Activated T-cell treated with anti-CD3 and anti-CD28 coated beads, Interleukin-2, amount 50 U/mL, for 24 hours (primary cell): ENCODE measurements at places on chromosomes 1 and 21.
A peak's percentile ranks its signal among the peaks of the same experiment; 100 is the strongest.

DNA sequence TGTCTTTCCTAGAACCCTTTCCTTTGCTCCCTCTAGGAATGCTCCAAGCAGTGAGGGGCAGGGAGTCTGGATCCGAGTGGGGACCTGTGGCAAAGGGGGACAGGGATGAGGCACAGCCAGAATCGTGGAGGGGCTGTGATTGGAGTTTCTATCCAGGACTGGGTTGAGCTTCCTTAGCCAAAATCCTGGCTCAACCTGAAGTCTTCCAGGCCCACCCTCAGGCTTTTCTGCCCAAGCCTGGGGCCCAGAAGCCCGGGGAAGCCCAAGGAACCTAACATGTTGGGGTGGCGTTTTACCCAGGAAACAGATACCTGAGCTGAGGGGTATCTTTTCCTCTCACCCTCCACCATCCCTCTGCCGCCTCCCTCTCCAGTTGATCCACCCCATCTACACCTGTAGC lies 5.4 kb downstream of the MYOG start:
- DNase-seq = no peak

DNA sequence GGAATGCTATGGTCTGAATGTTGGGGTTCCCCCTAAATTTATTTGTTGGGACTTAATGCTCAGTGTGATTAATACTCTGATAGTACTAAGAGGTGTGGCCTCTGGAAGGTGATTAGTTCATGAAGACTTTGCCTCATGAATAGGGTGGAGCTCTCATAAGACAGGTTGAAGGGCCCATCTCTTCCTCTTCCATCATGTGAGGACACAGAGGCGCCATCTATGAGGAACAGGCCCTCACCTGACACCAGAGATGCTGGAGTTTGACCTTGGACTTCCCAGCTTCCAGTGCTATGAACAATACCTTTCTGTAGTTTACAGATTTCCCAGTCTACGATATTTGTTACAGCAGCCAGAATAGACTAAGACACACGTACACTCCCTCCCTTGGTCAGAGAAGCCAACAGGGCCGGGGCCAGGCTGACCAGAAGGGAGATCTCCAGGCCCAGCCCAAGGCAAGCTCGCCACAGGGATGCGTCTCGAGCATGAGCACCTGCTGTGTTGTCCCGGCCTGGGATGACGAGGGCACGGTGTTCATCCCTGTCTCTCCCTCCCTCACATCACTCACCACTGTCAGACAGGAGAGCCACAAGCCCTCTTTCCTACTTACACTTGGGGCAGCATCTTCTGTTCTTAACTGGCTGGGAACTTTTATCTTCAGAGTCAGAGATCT lies 4.7 kb upstream of the ABCG1 start:
- DNase-seq = no peak

DNA sequence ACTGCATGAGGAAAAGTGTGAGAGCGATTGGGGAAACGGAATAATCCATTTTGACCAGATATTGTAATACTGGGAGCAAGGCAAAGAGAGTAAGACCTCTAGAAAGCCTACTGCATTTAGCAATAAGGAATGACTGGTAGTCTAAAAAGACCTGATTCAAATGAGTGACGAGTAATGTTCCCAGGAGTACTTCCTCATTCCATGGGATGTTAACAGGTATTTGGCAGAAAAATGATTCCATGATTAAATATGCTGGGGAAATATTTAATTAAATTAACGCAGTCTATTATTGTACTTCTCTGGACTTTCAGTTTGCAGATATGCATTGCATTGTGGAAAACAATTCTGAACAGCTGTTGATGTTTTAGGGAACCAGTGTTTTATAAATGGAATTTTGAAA lies 105.5 kb downstream of the RPE65 start:
- DNase-seq = no peak

DNA sequence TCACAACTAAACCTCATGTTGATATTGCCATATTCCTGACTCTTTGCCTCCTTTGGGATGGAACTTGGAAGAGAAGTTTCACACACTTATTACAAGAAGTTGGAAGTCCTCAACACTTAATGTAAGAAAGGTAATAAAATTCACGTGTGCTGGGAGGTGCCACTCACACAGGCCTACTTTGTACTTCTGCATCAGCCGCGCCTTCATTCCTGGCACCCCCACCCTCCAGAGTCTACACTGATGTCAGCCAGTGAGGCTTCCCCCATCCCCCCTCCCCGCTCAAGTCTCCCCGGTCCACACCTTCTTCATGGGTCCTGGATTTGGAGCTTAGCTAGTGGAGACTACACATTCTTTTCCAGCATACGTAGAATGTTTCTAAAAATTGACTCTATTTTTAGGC lies 24.8 kb upstream of the SLC45A1 start:
- DNase-seq = no peak

DNA sequence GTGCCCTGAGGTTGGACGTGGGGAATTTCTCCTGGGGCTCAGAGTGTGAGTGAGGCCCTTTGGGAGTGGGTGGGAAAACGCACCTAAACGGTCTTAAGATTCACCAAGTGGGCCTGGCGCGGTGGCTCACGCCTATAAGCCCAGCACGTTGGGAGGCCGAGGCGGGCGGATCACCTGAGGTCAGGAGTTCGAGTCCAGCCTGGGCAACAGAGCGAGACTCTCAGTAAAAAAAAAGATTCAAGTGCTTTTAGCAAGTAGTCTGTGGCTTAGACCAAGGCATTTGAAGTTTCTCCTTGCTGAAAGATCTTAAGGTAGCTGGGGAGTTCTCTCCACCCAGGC lies 1.4 kb downstream of the RPS8 start:
- no peak for DNase-seq

DNA sequence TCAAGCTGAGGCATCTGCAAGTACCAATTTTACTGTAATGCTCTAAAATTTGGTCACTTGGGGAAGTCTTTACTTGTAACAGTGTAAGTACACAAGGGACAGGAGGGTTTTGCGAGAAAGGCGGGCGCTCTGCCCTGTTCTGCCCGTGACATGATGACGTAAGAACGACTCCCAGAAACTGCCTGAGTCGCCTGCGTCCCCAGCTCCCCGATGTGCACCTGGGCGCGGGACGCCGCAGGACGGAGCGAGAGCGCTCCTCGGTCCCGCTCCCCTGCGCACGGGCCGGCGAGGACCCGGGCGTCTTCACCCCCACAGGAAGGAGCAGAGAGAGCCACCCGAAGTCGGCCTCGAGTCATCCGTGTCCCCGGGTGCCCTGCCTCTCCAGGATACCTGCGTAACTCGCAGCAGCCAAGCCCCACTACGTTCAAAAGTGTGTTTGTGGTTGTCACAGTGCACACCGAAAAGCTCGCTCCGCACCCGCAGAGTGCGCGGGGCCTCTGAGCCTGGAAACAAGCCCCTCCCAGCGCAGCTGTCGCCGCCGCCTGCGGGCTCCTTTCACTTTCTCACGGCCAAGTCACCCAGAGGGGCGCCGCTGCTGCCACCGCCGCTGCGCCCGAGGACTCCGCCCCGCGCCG lies 3.3 kb upstream of the ZBTB18 start:
- DNase-seq = no peak

DNA sequence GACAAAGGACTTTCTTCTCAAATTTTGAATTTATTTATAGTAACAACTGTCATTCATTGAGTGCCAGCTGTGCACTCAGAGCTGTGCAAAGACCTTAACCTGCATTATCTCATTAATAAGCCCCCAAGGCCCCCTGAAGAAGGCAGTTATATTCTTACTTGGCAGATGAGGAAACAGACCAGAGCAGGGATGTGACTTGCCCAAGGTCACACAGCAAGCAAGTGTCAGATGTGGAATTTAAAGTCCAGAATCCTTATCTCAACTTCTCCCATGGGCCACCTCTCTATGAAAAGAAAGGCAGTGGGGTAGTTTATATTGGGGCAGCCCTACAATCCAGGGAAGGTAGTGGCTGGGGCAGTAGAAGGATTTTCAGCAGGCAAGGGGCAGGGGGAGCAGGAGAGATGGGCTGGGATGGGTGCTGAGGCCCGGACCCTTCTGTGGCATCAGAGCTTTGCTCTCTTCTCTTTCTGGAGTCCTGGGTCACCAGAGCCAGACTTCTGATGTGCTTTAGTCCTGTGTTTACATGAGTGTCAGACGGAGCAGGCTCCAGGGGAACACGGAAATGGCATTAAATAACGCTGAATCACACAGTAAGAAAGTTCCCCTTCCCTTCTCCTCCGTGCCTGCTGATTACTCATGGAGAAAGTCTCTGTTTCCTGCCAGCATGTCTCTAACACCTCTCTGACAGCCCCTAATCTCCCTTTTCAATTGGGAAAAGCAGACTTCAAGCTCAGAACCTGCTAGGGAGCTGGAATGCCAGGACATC lies 39.5 kb downstream of the EPHB2 start:
- DNase-seq = no peak

- peak; percentile 6 for DNase-seq
Observed at GRCh38 chr21:42472521-42472920, 23.5 kb downstream of the RSPH1 start.

- peak; percentile 87 for DNase-seq
Observed at GRCh38 chr21:44932408-44933181, 7.2 kb upstream of the SLX9 start.

DNA sequence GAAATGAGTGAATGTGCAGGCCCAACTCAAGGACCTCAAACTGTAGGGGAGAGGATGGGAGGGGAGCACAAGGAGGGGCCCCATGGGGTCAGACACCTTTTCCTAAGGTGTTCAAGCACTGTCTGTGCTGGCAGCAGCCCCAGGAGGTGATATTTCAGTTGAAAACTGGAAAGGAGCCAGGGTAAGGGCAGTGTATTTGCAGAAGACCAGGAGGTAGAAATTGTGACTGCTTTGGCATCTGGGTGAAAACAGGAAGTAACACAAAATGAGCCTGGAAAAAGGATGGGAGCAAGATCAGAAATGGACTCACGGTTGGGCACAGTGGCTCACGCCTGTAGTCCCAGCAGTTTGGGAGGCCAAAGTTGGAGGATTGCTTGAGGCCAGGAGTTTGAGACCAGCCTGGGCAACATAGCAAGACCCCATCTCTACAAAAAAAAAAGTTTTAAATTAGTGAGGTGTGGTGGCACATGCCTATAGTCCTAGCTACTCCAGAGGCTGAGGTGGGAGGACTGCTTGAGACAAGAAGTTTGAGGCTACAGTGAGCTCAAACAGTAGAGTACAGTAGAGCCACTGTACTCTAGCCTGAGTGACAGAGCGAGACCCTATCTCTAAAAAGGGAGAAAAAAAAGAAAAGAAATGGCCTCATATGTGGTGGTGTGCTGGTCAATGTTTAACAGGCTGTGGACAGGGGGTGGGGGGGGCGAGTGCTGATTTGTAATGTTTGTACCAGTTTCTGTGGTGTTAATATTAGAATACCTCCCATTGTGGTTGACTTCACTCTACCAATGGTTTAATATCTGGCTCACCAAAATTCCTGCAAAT lies 76.2 kb upstream of the ANGPTL1 start:
- DNase-seq = no peak

- DNase-seq = no peak
Observed at GRCh38 chr1:89799495-89799894, 21.3 kb upstream of the LRRC8D start.

DNA sequence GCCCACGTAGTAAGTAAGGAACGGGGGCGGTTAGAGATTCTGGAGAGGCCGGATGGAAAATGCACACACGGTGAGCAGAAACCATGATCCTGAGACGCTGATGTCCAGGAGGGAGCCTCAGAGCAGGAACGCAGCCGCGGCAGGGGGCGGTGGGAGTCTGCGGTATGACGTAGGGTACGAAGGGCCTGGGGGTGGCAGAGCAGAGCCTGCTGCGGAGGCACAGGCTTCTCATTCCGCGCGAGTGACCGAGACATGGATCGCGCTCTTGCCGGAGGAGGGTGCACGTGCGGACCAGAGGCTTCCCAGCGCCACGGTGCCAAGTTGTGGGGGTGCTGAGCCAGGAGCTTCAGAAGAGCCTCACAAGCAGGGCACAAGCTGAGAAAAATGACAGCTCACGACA lies 176.2 kb downstream of the KIF26B start:
- DNase-seq = no peak

- DNase-seq = no peak
Observed at GRCh38 chr1:17121881-17122280, 2.6 kb upstream of the PADI2 start.

- DNase-seq = no peak
Observed at GRCh38 chr1:152182944-152183361, 23.9 kb upstream of the RPTN start.
